ENCODE measurements at places on chromosomes 5 and 9.

GRCh38 chr5:10595672-10596309, 31.9 kb downstream of the ANKRD33B start:
- H3K36me3 ChIP-seq: no peaks in the 10 kb centered on the region
- no peaks in the 10 kb centered on the region for H3K27me3 ChIP-seq
- H3K4me3 ChIP-seq: peak overlapping the region; percentile 4
- H3K4me1 ChIP-seq: peaks cover 22% of the 10 kb centered on the region
- no peak for DNase-seq

GRCh38 chr5:167642779-167643517, 648.5 kb upstream of the WWC1 start:
- no peaks in the 10 kb centered on the region for H3K27me3 ChIP-seq
- H3K4me3 ChIP-seq: no peak overlapping the region
- no peaks in the 10 kb centered on the region for H3K36me3 ChIP-seq
- no peak overlapping the region for H3K27ac ChIP-seq
- no peak for DNase-seq
- H3K4me1 ChIP-seq: no peaks in the 10 kb centered on the region

DNA sequence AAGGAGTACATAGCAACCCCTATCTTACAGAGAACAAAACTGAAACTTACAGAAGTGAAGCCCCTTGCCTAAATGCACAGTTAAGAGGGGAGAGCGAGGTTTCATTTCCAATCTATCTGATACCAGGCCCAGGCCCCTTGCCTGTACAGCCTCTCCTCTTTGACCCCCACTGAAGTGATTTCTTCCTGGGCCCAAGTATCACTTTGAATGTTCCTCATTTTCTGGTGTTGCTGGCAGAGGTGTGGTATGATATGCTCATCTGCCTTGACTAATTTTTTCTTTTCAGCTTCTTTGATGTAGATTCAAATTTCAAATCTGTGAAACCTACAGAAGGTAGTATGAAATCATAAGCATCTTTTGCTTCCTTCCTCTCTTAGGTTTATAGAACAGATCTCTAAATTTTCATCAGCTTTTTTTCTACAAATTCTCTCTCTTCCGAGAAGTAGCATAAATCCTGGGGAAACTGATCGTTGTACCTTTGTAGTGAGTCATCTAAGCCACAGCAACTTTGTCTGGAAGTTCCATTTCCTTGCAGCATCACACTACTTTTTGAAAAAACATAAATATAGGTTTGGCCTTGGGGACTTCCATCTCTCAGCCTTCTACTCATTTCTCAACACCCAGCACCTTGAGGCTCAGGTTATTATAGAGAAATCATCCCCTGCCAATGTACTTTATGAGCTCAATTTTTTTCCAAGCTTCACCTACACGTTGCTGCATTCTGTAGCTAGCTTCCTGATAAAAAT, 402.4 kb upstream of the PTGER4 start:
- no peaks in the 10 kb centered on the region for H3K36me3 ChIP-seq
- H3K4me1 ChIP-seq: no peaks in the 10 kb centered on the region
- H3K27me3 ChIP-seq: no peaks in the 10 kb centered on the region
- no peak for DNase-seq

DNA sequence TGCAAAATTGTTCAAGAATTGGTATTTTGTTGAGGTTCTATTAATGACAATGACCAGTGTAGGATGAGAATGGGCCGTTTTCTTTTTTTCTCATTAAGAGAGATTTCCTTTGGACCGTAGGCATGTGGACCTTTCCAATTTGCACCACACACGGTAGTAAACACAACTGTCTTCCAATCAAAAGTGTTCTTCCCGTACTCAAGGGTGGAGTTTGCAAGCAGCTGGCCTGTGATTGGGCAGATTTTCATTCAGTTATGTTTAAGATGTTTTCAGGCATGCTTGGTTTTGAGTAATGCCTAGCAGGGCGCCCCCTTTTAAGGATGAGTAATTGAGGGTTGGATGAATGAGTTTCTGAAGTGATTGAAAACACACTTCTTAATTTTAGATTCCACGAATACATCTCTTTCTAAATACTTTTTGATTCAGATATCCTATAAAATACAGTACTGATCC, 2.5 kb downstream of the KDM3B start:
- no peaks in the 10 kb centered on the region for H3K27me3 ChIP-seq
- H3K27ac ChIP-seq: peak overlapping the region; percentile 98
- DNase-seq: no peak

- H3K27ac ChIP-seq: no peak overlapping the region
- no peak for DNase-seq
- H3K4me3 ChIP-seq: no peak overlapping the region
- no peaks in the 10 kb centered on the region for H3K4me1 ChIP-seq
- no peaks in the 10 kb centered on the region for H3K27me3 ChIP-seq
Observed at GRCh38 chr5:40071870-40072269, 607.8 kb upstream of the PTGER4 start.

DNA sequence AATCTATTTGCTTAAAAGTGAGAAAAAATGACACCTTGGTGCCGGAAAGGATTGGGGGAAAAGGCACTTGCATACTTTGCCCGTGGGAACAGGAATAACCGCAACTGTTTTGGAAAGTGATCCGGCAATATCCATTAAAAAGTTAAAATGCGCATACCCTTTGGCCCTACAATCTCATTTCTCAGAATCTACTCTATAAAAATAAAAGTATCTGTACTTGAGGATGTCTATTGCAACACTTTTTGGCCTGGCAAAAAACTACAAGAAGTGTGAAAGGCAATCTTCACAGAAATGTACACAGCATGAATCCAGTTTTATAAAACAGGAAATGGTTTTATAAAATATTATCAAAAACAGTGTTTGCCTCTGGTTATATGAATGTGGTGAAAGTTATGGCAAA, 58.3 kb upstream of the NFIL3 start:
- no peak overlapping the region for H3K27ac ChIP-seq
- no peaks in the 10 kb centered on the region for H3K27me3 ChIP-seq
- no peak for DNase-seq
- H3K36me3 ChIP-seq: no peaks in the 10 kb centered on the region

DNA sequence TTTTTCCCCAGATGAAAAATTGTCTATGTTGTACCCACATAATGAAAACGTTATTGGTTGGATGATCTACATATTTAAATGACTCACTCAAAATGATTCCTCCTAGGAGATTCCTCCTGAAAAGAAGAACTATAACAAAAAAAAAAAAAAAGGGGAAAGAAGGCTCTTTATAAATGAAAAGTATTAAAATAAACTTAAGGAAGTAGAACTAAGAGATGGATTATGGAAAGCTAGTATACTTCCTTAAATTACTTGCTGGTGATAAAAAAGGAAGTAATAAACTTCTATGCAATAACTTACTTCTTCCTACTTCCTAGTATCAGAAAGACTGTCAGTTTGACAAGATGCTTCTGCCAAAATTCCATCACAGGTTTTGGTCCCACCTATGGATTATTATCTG, 1087.7 kb downstream of the CDH12 start:
- no peaks in the 10 kb centered on the region for H3K4me1 ChIP-seq
